Amniotic epithelial cell (primary cell): ENCODE measurements at places on chromosomes 2 and 18.

GRCh38 chr2:148653437-148653836, 8.9 kb downstream of the EPC2 start:
- no peak for DNase-seq

GRCh38 chr2:11279398-11279797, 65.0 kb downstream of the ROCK2 start:
- no peak for DNase-seq

- DNase-seq: no peak
Measured at GRCh38 chr18:245282-245847, 22.5 kb downstream of the THOC1 start.

- no peak for DNase-seq
Measured at GRCh38 chr2:201887773-201888425, 81.6 kb downstream of the CDK15 start.

DNA sequence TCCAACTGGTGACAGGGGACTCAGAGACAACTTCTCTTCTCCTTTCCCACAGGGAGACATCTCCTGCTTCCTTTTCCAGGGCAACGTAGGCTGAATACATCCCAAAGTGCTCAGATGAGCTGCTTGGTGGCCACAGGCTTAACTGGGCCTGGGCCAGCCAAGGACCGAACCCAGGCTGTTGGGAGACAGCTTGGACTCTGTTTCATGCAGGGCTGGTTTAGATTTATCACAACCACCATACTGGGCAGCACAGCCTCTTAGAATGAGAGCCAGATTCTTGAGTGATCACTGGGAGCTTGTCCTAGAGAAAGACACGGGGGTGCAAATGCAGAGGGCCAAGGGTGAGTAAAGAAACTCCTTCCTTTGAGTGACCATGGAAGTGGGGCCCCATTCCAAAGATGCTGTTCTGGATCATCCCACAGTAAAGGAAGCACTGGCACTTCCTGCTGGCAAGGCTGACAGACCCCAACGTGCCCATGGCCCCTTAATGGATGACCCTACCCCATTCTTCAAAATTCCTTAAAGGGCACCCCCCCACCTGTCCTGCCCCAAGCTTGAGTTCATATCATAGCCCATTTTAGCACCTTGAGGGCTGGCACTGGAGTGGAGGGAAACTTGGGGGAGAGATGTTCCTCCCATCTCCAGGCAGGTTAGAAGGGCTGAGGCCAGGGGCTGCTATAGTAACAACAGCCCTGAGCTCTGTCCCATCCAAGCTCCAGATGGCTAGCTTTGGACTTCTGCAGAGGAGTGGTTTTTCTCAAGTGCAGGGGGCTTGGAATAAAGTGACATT, 84.1 kb downstream of the CAPN13 start:
- no peak for DNase-seq

GRCh38 chr2:128425731-128426620, 107.3 kb upstream of the HS6ST1 start:
- no peak for DNase-seq

- no peak for DNase-seq
Measured at GRCh38 chr2:96271995-96272394, 6.0 kb downstream of the CIAO1 start.

- DNase-seq: no peak
Measured at GRCh38 chr2:219467736-219468075, 31.0 kb upstream of the GMPPA start.

GRCh38 chr18:36757081-36757480, 71.7 kb downstream of the TPGS2 start:
- DNase-seq: peak; percentile 65
